ENCODE measurements at places on chromosomes 1 and 21.

DNA sequence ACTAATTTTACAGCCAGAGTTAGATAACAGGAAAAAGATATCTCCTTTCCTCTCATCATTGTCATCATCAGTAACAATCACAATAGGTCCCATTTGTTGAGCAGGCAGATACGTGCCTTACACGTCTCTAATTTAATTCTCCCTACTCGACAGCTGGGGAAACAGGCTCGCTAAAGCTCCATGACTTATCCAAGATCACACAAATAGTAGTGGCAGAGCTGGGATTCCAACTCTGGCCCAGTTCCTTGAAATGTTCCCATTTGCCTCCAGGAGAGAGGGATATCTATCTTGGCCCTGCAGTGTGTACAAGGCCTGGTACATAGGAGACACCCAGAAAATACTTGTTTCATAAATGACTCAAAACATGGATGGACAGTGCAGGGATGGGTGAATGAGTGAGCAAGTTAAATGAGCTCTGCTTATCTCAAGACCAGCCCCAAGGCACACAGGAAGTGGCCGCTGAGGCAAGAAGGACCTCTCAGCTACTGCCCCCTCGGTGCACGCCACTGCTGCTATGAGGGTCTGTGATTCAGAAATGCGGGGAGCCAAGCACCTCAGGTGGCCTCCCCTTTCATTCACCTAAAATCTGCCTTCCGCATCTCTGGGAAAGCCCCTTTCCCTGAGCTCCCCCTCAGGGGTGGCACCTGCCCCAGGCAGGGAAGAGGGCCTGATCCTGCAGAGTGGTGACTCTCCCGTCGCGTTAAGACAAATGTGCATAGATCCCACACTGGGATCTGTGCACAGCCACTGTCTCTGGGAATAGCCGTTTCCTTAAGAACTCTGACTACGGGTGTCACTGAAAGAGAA is 3.6 kb downstream of the KCNN3 start:
- DNase-seq = peak; percentile 67
- no peaks in the 10 kb centered on the region for H3K36me3 ChIP-seq
- peaks cover 3% of the 10 kb centered on the region for H3K4me1 ChIP-seq
- no peak overlapping the region for H3K4me3 ChIP-seq
- no peak overlapping the region for H3K27ac ChIP-seq
- peaks cover 2% of the 10 kb centered on the region for H3K27me3 ChIP-seq

DNA sequence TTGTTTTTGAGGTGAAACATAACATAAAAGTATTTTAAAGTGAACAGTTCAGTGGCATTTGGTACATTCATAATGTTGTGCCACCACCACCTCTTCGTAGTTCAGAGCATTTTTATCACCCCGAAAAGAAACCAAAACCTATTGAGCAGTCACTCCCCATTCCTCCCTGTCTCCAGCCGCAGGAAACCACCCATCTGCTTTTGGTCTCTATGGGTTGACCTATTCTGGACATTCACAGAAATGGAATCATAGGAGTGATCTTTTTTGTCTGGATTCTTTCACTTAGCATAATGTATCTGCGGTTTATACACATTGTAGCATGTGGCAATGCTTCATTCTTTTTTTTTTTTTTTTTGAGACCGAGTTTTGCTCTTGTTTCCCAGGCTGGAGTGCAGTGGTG is 141.2 kb downstream of the VPS13D start:
- DNase-seq = no peak
- no peaks in the 10 kb centered on the region for H3K36me3 ChIP-seq
- H3K4me3 ChIP-seq = no peak overlapping the region
- H3K27ac ChIP-seq = no peak overlapping the region
- H3K4me1 ChIP-seq = no peaks in the 10 kb centered on the region

GRCh38 chr1:223462866-223463404 is 69.7 kb downstream of the CCDC185 start:
- no peak overlapping the region for H3K27ac ChIP-seq
- DNase-seq = no peak
- H3K36me3 ChIP-seq = no peaks in the 10 kb centered on the region

- H3K27ac ChIP-seq = no peak overlapping the region
- H3K27me3 ChIP-seq = no peaks in the 10 kb centered on the region
- peaks cover 2% of the 10 kb centered on the region for H3K4me1 ChIP-seq
Observed at GRCh38 chr1:113941245-113941559, 12.1 kb downstream of the HIPK1 start.

DNA sequence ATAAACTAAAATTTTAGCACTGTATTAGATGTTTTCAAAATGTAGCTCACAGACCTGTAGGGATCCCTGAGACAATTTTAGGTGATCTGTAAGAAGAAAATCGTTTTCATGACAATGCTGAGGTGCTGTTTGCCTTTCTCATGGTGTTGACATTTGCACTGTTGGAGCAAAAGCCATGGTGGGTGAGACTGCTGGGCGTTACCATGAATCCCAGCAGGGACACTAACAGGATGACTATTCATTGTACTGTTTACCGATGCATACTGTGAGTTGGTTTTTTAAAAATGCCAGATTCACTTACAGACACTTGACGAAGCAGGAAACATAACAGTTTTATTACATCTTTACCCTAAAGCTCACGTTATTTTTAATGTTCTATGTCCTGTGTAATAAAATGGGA is 468.5 kb downstream of the PCP4 start:
- no peak overlapping the region for H3K4me3 ChIP-seq
- no peak overlapping the region for H3K27ac ChIP-seq
- no peaks in the 10 kb centered on the region for H3K27me3 ChIP-seq
- peaks cover 4% of the 10 kb centered on the region for H3K4me1 ChIP-seq
- DNase-seq = no peak
- H3K36me3 ChIP-seq = no peaks in the 10 kb centered on the region

DNA sequence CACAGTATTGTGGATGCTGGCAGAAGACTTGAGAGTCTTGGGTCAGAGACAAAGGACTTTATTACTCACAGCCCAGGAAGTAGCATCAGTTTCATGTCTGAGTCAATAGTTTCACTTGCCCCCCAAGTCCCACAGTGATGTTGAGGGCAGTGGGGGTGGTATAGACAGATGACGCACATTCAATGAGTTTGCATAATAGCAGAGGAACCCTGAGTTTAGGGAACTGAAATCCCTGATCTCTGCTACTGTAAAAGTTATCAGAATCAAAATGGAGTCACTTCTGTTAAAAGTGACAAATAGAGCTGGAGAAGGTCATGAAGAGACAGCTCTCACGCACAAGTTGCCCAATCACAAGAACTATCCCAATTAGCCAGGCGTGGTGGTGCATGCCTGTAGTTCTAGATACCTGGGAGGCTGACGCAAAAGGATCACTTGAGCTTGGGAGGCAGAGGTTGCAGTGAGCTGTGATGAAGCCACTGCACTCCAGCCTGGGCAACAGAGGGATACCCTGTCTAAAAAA is 11.5 kb upstream of the HCRTR1 start:
- H3K4me3 ChIP-seq = no peak overlapping the region
- H3K27ac ChIP-seq = no peak overlapping the region
- no peak for DNase-seq
- H3K4me1 ChIP-seq = no peaks in the 10 kb centered on the region
- H3K27me3 ChIP-seq = no peaks in the 10 kb centered on the region

- no peaks in the 10 kb centered on the region for H3K4me1 ChIP-seq
- no peak overlapping the region for H3K27ac ChIP-seq
- DNase-seq = peak; percentile 73
- H3K36me3 ChIP-seq = no peaks in the 10 kb centered on the region
- H3K27me3 ChIP-seq = no peaks in the 10 kb centered on the region
Observed at GRCh38 chr1:192580351-192580962, 4.9 kb downstream of the RGS1 start.
